Uterus (tissue), 4 donors: ENCODE measurements at places on chromosomes 3 and 15. TPM values are rescaled to one million over a fixed set of nuclear protein-coding genes. Genes with fewer than 3 reads are reported as not detected.

DNA sequence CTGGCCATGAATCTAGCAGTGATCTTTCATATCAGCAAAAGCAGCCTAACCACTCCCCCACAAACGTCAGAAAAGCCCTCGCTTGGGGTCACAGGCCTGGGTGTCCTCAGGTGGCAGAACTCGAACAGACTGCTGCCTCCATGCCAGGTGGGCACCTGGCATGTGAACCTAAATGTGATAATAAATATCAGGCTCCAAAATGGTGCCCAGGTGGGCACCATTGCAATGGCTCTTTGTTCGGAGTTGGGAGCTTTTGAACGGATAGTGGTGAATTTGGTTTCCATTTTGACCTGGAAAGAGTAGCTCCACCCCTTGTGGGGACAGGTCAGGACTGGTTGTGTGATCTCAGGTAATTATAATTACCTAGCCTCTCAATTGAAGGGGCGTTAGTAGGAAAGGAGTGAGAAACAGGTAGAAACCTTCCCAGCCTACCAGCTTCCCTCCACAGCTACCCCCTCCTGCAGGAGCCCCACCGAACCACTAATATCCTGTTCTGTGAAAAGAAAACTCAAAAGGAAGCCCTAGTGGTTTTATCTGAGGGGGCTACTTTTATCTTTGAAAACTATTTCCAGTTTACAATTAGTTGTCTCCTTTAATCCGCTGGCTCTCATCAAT lies 18.1 kb downstream of the MYO1E start:
- DNase-seq = no peak
- no peak overlapping the region for H3K4me3 ChIP-seq
- H3K4me1 ChIP-seq = peaks cover 4% of the 10 kb centered on the region
- H3K36me3 ChIP-seq = no peaks in the 10 kb centered on the region

DNA sequence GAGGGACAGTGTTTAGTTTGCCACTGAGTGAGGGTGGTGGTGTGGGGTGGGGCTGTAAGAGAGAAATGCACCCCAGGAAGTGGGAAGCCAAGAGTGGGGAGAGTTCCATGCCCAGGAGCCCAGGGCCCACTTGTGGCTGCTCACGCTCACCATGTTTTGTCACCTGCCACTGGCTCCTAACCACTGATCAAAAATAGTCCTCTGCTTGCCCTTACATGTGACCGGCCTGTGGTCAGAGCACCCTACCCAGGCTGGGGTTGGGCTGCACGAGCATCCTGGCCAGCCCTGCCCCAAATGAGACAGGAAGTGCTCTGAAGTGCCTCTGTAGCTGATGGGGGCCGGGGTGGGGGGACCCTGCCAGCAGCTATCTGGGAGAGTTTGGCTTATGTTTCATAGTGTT lies 216.3 kb downstream of the RPLP1 start:
- no peak overlapping the region for H3K27ac ChIP-seq
- no peak for DNase-seq
- peaks cover 4% of the 10 kb centered on the region for H3K4me1 ChIP-seq
- H3K27me3 ChIP-seq = no peaks in the 10 kb centered on the region

- no peak overlapping the region for H3K4me3 ChIP-seq
- no peak overlapping the region for H3K27ac ChIP-seq
- no peaks in the 10 kb centered on the region for H3K4me1 ChIP-seq
- H3K27me3 ChIP-seq = no peaks in the 10 kb centered on the region
Measured at GRCh38 chr3:141561426-141562034, 74.7 kb downstream of the RASA2 start.

DNA sequence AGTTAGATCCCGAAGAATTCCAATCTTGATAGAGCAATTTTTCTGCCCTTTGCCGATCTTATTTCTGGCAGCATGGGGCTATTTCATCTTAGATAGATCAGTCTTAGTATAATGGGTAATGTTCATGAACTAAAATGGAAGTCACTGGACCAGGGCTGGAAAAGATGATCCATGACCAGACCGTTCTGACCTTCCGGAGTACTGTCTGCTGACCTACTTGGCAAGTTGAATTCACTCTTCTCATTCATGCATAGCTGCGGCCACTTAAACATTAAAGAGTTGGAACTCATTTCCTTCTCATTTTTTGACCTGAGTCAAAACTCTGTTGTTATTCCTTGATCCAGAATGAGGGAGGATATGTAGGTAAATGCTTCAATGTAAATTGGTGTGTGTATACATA lies 32.5 kb downstream of the GMNC start:
- H3K4me3 ChIP-seq = no peak overlapping the region
- H3K36me3 ChIP-seq = no peaks in the 10 kb centered on the region
- no peak for DNase-seq

DNA sequence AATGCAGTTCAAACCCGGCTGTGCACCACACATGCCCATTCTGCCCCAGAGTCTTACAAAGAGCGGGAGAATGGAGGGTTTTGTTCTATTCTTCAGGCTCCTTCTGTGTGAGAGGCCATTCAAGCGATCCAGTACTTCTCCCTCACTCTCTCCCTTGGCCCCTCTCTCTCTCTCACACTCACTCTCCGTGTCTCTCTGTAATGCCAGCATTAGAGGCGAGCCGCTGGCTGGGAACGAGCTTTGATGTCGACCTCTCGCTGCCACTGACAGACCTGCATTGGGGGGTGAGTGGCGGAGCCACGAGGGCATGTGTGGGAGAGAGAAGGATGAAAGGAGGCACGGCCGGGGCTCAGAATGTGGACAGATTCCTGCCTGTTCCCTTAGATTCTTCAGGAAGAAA lies 231.7 kb upstream of the ARRDC4 start:
- H3K27me3 ChIP-seq = no peaks in the 10 kb centered on the region
- no peaks in the 10 kb centered on the region for H3K4me1 ChIP-seq
- DNase-seq = no peak
- no peak overlapping the region for H3K4me3 ChIP-seq
- no peak overlapping the region for H3K27ac ChIP-seq

DNA sequence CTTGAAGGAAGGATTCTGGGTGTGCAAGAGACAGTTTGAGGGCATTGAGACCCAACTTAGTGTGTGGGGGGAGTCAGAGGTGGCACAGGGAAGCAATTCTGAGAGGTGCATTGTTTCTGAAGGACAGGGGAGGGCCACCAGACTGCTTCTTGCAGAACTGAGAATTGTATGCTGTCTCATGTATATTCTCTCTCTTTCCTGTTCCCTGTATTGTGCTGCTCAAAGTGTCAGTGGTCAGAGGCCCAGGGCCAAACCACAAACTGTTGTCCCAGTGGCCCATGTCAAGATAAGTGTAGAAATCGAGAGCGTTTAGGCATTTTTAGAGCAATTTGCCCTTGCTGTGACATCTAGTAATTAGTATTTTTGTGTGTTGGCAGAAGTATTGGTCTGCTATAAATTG lies 567.1 kb downstream of the EDEM1 start:
- no peaks in the 10 kb centered on the region for H3K36me3 ChIP-seq
- no peaks in the 10 kb centered on the region for H3K27me3 ChIP-seq
- H3K27ac ChIP-seq = peak overlapping the region; percentile 10

DNA sequence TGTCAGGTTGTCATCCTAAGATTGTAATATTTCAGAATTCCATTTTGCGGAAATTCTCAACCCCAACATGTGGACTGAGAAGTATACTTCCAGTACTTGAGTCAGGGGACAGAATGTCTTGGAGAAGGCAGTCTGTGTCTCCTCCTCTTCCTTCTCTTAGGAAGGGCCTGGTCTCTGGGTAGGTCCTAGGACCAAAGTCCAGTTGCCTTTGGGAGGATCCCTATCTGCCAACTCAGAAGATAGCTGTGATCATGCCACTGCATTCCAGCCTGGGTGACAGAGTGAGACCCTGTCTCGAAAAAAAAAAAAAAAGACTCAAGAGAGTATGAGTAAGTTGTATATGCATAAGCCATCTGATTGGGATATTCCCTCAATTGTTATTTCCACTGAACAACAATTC lies 23.9 kb upstream of the FAM3D start:
- no peaks in the 10 kb centered on the region for H3K27me3 ChIP-seq
- H3K27ac ChIP-seq = no peak overlapping the region
- H3K4me3 ChIP-seq = no peak overlapping the region
- no peaks in the 10 kb centered on the region for H3K4me1 ChIP-seq

DNA sequence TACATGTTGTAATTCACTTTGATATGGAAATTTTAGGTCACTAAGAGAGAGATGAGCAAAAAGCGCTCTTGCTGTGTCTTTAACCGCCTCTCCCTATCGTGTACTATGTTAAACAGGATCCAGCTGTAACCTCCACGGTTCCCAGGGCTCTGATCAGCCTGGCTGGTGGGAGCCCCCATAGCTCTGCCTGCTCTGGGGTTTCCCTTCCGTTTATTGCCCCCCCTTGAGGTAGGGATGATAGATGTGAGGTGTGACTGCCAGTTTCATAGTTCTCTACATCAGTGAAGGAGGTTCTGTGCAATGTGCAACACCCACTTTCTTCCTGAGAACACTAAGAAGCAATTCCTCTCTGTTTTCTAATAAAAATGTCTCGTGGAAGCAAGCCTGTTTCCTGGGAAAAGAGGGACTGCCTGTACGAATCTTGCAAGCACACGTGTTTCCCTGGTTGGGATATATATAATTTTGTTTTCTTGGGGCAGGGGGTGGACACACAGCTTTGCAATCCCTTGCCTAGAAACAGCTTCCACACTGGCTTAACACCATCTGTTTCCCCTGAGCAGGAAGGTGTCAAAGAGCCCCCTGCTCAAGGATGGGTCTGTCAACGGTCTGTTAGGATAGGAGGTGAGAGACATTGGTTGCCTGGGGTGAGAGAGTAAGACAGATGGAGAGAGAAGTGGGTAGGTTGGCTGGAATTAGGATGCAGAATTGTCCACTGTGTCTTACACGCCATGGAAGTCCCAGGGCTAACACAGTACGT lies 23.8 kb downstream of the CORO2B start:
- no peak overlapping the region for H3K27ac ChIP-seq
- no peak for DNase-seq
- H3K36me3 ChIP-seq = no peaks in the 10 kb centered on the region
- H3K4me1 ChIP-seq = peaks cover 11% of the 10 kb centered on the region
- no peaks in the 10 kb centered on the region for H3K27me3 ChIP-seq
- no peak overlapping the region for H3K4me3 ChIP-seq

GRCh38 chr15:40097968-40098476 lies 10.7 kb downstream of the BMF start:
- DNase-seq = peak; percentile 47
- H3K4me3 ChIP-seq = no peak overlapping the region
- H3K27me3 ChIP-seq = no peaks in the 10 kb centered on the region
- peak overlapping the region; percentile 95 for H3K27ac ChIP-seq
- peaks cover 58% of the 10 kb centered on the region for H3K4me1 ChIP-seq

- peak; percentile 81 for DNase-seq
- H3K27me3 ChIP-seq = no peaks in the 10 kb centered on the region
- no peaks in the 10 kb centered on the region for H3K4me1 ChIP-seq
- H3K27ac ChIP-seq = peak overlapping the region; percentile 69
Measured at GRCh38 chr3:65170390-65171042, 482.7 kb upstream of the ADAMTS9 start.

GRCh38 chr15:70186152-70186551 lies 88.4 kb upstream of the TLE3 start:
- no peaks in the 10 kb centered on the region for H3K4me1 ChIP-seq
- H3K36me3 ChIP-seq = no peaks in the 10 kb centered on the region
- no peak overlapping the region for H3K4me3 ChIP-seq
- no peak overlapping the region for H3K27ac ChIP-seq

GRCh38 chr3:42664438-42664803 lies 10.9 kb downstream of the ZBTB47 start:
- no peak overlapping the region for H3K4me3 ChIP-seq
- no peak overlapping the region for H3K27ac ChIP-seq
- DNase-seq = no peak
- H3K36me3 ChIP-seq = no peaks in the 10 kb centered on the region
- H3K4me1 ChIP-seq = peaks cover 4% of the 10 kb centered on the region
- no peaks in the 10 kb centered on the region for H3K27me3 ChIP-seq

- no peaks in the 10 kb centered on the region for H3K27me3 ChIP-seq
- H3K4me1 ChIP-seq = no peaks in the 10 kb centered on the region
- H3K36me3 ChIP-seq = no peaks in the 10 kb centered on the region
- DNase-seq = peak; percentile 15
Measured at GRCh38 chr3:3798631-3799113, 559 bp upstream of the LRRN1 start.

GRCh38 chr15:96340598-96341512 lies 10.4 kb downstream of the NR2F2 start:
- H3K27me3 ChIP-seq = no peaks in the 10 kb centered on the region
- no peaks in the 10 kb centered on the region for H3K36me3 ChIP-seq
- H3K27ac ChIP-seq = peak overlapping the region; percentile 100
- peak; percentile 64 for DNase-seq

COX17 gene
- total RNA-seq = 7.7 TPM

NSMCE3 gene
- total RNA-seq = 9.7 TPM

RPL32 gene
- total RNA-seq = 2,135 TPM

USP50 gene
- total RNA-seq = not detected
